ENCODE measurements at places on chromosomes 1 and 21. TPM values are rescaled to one million over a fixed set of nuclear protein-coding genes. Genes with fewer than 3 reads are reported as not detected.

ICOSLG gene
- total RNA-seq: 2.3 TPM

IFI44 gene
- 0.54 TPM for total RNA-seq

TMPRSS3 gene
- total RNA-seq: 0.09 TPM

AIM2 gene
- total RNA-seq: not detected

FAAH gene
- total RNA-seq: 0.82 TPM

TESK2 gene
- 0.33 TPM for total RNA-seq

VAMP3 gene
- total RNA-seq: 76.8 TPM

ARV1 gene
- total RNA-seq: 25.3 TPM

SHCBP1L gene
- total RNA-seq: not detected

CLCA1 gene
- total RNA-seq: not detected

HIVEP3 gene
- total RNA-seq: 3.0 TPM

GJA8 gene
- not detected for total RNA-seq

RBP7 gene
- total RNA-seq: 5.8 TPM

OR2L5 gene
- total RNA-seq: not detected

LCE1E gene
- not detected for total RNA-seq

LAD1 gene
- 0.69 TPM for total RNA-seq

MANEAL gene
- total RNA-seq: 24.3 TPM

RPTN gene
- total RNA-seq: not detected

WDR3 gene
- 30.4 TPM for total RNA-seq

GJA9 gene
- total RNA-seq: not detected

AK4 gene
- total RNA-seq: 25.6 TPM

TNN gene
- not detected for total RNA-seq

IL6R gene
- total RNA-seq: 13.8 TPM

KANK4 gene
- 0.48 TPM for total RNA-seq

RIPK4 gene
- total RNA-seq: 14.0 TPM

KCNJ9 gene
- total RNA-seq: not detected

BARHL2 gene
- not detected for total RNA-seq

NCSTN gene
- total RNA-seq: 43.4 TPM

RAD54L gene
- 12.1 TPM for total RNA-seq

TLR5 gene
- total RNA-seq: 0.07 TPM

EIF4G3 gene
- total RNA-seq: 17.9 TPM

TMEM81 gene
- 2.4 TPM for total RNA-seq

RAB7B gene
- total RNA-seq: 2.0 TPM

PEAR1 gene
- 10.5 TPM for total RNA-seq

GSTM1 gene
- not detected for total RNA-seq

S100A2 gene
- total RNA-seq: 26.2 TPM

MYOG gene
- total RNA-seq: not detected

PAPPA2 gene
- not detected for total RNA-seq

TMCC2 gene
- total RNA-seq: 2.8 TPM

MEAF6 gene
- 33.7 TPM for total RNA-seq
